Activated CD4-positive, alpha-beta T cell treated with anti-CD3 and anti-CD28 coated beads for 1 hour (primary cell): ENCODE measurements at places on chromosomes 3 and 15.

GRCh38 chr15:67820122-67820991 lies 5.0 kb upstream of the SKOR1 start:
- DNase-seq, result no peak

DNA sequence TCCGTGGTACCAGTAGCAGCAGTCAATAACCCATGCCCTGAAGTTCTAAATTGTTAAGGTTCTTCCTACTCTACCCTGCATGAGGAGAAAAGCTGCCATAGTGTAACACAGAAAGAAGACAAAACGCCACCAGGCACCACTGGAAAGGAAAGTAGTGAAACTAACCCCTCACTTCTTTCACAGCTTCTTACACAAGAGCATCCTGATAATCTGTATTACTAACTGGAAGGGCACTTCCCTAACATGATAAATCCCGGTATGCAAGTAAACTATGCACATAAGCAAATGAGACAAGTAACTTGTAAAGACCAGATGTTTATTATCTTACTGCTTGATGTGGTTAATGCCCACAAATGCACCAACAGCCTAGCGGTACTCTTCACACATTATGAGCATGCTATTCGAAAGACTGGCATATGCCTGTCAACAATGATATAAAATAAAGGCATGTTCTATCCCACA lies 141.3 kb downstream of the ADAM10 start:
- no peak for DNase-seq

DNA sequence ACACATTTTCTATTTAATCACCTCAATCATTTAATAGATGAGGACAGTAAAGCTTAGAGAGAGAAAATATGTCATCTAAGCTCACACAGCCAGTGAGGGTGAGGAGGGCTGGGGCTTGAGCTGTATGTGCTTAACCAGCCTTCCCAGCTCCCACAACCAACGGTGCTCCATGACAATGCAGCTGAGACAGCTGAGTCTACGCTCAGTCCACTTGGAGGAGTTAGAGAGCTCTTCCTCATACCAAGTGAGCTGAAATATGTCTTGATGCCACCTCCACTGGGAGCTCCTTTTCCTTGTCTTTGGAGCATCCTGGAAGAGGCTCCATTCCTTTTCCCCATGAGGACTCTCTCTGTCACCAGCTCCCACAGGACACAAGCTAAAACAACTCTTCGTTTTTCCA lies 9.3 kb downstream of the HOMER2 start:
- DNase-seq, result no peak

- no peak for DNase-seq
Measured at GRCh38 chr15:99989095-99989494, 255.9 kb upstream of the LYSMD4 start.

DNA sequence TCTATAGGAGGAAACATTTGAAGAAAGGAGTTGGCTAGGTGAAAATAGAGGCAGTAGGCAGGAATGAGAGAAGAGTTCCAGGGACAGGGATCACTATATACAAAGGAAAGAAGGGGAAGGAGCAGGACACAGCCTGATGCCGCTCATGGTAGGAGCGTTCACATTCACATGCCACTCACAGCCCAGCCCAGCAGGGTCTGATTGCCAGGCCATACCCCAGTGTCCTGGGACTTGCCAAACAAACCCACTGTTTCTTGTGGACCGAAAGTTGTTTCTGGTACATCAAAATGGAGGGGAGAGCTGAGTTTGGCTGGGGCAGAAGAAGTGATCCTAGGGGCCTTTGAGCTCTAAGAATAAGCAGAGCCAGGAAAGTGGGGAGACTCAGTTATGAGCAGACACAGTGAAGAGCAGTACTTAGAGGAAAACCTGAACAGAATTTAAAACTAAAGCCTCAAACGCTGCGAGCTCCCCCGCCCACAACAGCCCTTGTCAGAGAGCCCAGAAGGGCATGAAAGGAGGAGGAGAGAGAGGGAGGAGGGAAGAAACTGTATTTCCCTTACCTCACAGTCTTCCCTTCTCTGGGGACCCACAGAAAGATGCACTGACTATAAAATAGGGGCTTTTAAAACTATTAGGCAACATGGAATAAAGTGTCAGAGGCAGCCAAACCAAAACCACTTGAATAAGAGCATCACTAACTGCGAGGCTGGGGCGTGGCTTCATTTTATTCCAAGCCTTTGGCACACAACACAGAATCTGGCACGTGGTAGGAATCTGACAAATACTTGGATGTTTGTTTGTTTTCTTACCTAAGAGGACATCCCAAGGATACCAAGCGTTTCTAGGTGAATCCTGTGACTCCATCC lies 129.0 kb downstream of the RPL22L1 start:
- no peak for DNase-seq

DNA sequence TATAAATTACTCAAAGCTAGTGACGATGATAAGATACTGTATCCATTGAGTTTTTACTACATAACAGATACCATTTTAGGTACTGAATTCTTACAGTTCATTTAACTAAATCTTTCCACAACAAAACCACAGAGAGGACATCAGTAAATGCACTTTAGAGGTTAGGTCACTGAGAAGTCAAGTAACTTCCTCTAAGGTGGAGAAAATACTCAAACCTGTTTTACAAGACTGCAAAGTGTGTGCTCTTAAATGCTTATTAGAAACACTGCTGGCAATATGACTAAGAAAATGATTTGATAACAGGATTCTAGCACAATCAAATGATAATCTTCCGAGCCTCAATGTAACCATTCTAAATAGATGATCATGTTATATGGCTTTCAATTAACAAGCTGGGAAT lies 99.4 kb downstream of the UBE3A start:
- no peak for DNase-seq

DNA sequence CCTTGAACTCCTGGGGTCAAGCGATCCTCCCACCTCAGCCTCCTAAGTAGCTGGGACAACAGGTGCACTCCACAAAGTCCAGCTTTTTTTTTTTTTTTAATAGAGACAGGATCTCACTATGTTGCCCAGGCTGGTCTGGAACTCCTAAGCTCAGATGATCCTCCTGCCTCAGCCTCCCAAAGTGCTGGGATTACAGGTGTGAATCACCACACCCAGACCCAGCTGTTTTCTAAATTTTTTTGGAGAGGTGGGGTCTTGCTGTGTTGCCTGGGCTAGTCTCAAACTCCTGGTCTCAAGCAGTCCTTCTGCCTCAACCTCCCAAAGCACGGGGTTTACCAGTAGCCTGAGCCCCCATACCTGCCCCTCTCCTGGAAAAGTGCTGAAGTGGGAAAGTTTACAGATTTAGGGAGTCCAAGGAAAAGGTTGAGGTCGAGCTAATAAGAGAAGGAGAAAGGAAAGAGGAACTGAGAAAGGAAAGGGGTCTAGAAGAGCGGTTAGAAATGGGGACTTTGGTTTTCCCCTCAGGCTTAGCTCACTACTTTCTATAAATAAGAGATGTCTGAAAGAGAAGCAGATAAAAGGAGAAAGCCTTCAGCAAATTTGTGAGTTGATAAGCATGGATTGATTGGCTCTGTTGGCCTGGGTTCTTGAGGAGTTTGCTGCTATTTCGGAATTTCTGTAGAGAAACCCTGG lies 23.6 kb downstream of the UBE2E1 start:
- DNase-seq, result no peak

DNA sequence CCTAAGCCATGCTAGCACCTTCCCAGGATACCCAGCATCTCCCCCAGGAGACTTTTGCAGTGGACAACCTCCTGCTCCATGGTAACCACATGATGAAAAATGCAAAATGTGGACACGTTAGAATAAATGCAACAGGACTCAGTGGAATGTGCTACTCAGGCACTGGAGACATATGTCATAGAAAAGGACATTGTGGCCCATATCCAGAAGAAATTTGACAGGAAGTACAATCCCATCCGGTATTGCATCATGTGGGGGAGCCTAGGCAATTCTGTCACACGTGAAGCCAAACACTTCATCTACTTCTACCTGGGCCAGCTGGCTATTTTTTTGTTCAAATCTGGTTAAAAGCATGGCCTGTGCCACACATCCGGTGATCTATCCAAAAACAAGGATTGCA lies 227.2 kb upstream of the GPR149 start:
- no peak for DNase-seq

DNA sequence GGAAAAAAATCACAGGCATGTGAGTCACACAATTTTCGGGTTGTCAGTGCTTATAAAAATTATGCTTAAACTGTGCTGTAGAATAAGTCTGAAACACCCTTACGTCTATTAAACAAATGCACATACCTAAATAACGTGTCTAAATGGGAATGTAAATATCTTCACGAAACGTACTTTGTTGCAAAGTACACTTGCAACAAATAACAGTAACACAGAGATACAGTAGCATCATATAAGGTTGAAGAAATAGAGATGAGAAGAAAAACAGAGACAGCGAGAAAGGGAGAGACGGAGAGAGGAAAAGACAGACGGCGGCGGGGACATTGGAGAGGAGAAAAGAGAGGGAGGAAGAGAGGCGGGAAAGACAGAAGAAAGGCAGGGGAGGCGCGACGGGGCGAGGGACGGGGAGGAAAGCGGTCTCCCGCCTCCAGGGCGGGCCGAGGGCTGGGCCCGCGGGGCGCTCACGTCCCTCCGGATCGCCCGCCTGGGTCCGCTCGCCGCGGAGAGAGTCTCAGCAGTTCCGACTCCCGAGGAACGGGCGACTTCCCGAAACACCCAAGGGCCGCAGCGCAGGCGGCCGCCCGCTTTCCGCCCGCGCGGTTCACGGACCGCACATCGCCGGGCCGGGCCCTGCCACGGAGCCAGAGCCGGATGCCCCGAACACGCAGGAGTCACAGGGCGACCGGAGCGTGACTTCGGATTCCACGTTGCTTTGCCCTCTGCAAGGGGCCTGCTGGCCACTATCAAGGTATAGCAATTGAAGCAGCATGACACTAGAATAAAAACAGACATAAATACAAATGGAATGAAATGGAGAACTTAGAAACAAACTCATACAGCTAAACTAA lies 153.4 kb downstream of the LMLN start:
- no peak for DNase-seq

GRCh38 chr15:61393524-61393923 lies 164.4 kb upstream of the RORA start:
- DNase-seq, result no peak

DNA sequence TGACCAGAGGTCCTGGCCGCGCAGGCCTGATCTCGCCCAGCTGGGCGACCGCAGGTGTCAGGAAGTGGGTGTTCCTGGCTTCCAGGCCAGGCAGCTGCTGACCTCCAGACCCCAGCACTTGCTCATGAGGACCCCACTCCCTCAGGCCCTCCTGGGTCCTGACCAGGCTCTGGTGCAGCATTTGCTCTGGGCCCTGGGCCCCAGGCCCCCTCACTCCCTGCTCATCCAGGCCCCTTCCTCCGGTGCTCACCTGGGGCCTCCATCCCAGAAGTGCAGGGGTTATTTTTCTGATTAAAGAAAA lies 7.7 kb upstream of the ROPN1B start:
- no peak for DNase-seq

GRCh38 chr3:143786219-143787191 lies 61.8 kb downstream of the SLC9A9 start:
- no peak for DNase-seq

DNA sequence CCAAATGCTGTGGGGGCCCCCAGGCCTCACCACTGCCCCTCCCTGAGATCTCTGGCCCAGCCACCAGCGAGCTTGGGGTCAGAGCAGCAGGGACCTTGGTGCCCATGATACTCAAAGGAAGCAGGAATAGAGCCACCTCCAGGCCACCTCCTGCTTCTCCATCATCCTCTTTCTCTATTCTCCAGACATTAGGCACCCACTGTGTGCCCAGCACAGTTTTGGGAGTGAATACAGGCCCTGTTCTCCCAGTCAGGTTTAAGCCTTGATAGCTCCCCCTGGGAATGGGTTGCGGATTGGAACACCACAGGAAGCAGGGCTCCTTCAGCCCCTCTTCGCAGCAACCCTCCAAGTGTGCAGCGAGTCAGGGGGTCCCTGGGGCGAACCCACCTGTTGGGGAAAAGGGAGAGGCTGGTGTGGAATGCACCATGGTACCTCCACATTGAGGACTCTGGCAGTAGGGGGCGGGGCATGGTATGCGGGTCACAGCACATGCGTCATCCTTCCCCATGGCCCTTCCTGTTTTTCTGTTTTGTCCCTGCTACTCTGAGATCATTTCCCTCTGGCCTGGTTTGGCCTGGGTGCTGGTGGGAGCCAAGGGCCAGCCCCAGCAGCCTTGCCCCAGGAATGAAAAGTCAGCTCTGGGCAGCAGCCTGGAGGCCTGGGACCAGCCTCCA lies 14.2 kb upstream of the SEMA3B start:
- DNase-seq, result no peak

DNA sequence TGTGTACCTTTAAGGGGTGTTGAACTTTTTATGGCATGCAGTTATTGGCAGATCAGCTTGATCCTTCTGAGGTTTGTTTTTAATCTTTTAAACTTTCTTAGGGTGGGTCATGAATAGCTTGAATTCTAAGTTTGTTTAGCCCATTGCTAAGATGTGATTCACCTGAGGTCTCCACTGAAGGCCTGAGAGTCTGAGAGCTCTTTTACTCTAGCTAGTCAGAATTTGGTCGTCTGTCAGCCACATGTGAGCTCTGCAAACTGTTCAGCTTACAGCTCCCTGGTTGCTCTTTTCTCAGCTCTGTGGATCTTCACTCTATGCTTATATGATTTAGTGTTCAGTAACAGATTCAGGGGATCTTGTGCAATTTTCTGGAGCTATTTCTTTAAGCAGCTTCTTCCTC lies 161.3 kb downstream of the ABHD5 start:
- DNase-seq, result no peak

DNA sequence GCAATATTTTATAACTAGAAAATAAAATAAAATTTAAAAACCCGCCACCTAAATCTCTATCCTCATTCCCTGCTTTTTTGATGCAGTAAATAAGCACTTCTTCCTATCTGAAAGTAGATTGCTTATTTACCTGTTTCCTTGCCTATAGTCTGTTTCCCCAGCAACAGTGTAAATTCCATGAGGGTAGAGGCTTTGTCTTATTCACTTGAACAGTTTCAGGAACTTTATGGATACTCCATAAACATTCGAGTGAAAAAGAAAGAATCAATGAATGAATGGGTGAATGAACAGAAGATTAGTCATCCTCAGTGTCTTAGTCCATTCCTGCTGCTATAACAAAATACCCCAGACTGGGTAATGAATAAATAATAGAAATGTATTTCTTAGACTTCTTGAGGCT lies 41.7 kb downstream of the SHC4 start:
- DNase-seq, result no peak

DNA sequence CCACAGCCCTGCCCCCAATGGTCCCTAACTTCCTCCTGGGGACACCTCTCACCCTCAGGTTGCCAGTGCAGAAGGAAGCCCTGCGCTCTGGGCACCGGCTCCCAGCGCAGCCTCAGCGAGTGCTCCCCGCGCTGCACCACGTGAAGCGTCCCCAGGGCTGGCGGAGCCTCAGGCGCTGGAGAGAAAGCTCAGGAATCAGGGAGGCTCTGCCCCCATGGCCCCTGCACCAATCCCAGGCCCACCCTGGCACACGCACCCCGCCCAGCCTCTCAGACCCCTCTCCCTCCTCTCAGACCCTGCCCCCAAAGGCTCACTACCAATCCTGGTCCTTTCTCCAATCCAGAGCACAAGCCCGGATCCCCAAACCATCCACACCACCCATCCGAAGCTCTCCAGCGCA lies 6.9 kb downstream of the COL7A1 start:
- no peak for DNase-seq

GRCh38 chr3:110027446-110028080 lies 690.2 kb upstream of the DPPA4 start:
- DNase-seq, result no peak

GRCh38 chr3:29653680-29654079 lies 372.8 kb downstream of the RBMS3 start:
- no peak for DNase-seq

- no peak for DNase-seq
Measured at GRCh38 chr3:65953301-65953812, 85.4 kb downstream of the MAGI1 start.

GRCh38 chr3:129795186-129796010 lies 98.1 kb downstream of the TMCC1 start:
- no peak for DNase-seq
